Caco-2 (cell line): ENCODE measurements at places on chromosomes 1 and 21. TPM values are rescaled to one million over a fixed set of nuclear protein-coding genes. Genes with fewer than 3 reads are reported as not detected.

CHI3L1 gene
- total RNA-seq = 199 and 235 TPM in 2 replicates

PLA2G2F gene
- not detected in 2 replicates for total RNA-seq

CFH gene
- not detected in 2 replicates for total RNA-seq

OR10Z1 gene
- total RNA-seq = not detected in 2 replicates

DNA sequence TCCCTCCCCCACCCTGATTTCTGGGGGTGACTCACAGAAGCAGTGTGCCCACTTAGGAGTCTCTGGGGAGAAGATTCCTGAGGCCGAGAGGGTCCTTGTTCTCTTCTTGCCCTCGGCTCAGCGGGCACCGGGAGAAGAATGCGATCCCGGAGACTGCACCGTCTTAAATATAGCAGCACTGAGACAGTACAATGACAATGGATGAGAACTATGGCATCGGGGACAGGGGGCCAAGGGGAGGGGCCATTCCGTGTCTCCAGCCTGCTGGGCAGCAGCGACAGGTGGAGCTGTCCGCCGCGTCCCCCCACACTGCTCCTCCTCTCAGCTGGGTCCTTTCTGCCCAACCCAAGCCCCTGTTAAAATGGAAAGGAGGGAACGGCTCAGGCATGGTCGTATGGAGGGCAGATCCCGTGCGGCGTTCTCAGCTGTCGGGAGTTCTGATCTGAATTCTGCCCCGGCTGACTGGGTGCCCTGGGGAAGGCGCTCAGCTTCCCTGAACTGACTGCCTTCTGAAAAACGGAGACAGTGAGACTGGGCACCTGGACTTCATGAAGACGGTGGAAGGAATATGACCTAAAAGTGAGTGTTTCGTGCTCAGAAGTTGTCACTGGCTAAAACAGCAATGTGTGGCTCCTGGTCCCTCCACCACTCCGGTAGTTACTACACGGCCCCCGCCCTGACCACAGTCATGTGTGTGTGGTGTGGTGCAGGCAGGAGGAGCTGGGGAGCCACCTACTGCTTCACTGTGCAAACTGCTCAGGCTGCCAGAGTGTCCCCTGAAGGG lies at the start of gene MYOM3:
MYOM3 (minus strand) TSS at position 140 of the 784 bp plus-strand sequence. CDS start 3,499 bp downstream, outside the sequence.
- no peak within 1 kb of the TSS for H3K4me3 ChIP-seq
- no peak within 1 kb of the TSS for H3K27ac ChIP-seq
- no peaks in the 10 kb centered on the region for H3K36me3 ChIP-seq

DNA sequence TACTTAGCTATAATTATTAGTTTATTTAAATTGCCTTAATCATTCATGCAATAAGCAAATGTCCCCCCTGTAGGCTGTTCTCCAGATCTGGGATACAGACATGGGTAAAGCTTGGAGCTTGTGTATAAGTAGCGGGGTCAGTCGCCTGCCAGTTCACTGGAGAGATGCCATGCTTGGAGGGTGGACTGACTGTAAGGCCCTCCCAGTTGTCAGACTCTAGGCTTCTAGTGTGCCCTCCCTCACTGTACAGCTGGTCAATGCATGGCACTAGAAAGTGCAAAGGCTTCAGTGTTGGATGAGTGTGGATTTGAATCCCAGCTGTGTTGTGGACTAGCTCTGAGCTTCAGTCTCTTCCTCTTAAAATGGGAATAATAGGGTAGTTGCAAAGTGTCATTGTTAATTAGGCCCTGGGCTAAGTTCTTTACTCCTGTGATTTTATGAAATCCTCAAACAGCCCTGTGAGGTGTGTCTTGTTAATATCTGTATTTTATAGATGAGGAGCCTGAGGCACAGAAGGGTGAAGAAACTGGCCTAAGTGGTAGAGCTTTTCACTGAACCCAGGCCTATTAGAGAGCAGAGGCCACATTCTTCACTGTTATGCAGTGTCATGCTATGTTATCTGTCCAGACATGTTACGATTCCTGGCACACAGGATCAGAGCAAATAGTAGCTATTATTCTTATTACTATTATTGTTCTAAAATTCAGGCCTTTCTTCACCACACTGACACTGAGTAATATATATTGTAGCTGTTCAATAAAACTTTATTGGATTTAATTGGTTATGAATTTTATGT lies 85.9 kb downstream of the ROR1 start:
- H3K27me3 ChIP-seq = no peaks in the 10 kb centered on the region
- no peak for DNase-seq
- H3K4me3 ChIP-seq = no peak overlapping the region
- H3K4me1 ChIP-seq = no peaks in the 10 kb centered on the region
- no peak overlapping the region for H3K27ac ChIP-seq

GRCh38 chr1:199549421-199549820 lies 478.1 kb upstream of the NR5A2 start:
- no peaks in the 10 kb centered on the region for H3K36me3 ChIP-seq
- DNase-seq = no peak
- no peak overlapping the region for H3K4me3 ChIP-seq
- H3K27ac ChIP-seq = no peak overlapping the region
